ENCODE measurements at places on chromosomes 7 and 10. TPM values are rescaled to one million over a fixed set of nuclear protein-coding genes. Genes with fewer than 3 reads are reported as not detected.

FBXL13 gene
- total RNA-seq: 0.64 TPM

OR2A12 gene
- total RNA-seq: not detected

RBM28 gene
- 16.3 TPM for total RNA-seq

EZH2 gene
- total RNA-seq: 13.4 TPM

CHRM2 gene
- 0.30 TPM for total RNA-seq

WDR91 gene
- total RNA-seq: 4.8 TPM

OPN4 gene
- not detected for total RNA-seq

PALD1 gene
- 1.3 TPM for total RNA-seq

TAS2R41 gene
- not detected for total RNA-seq

NKX2-3 gene
- 5.4 TPM for total RNA-seq
